ENCODE measurements at places on chromosomes 13 and 19.

GRCh38 chr19:52453324-52454094 lies at the start of gene ZNF578:
TSS of gene ZNF578 (plus strand) at chr19:52453553. CDS start at chr19:52501846, 48,293 bp downstream.
- DNase-seq: peak; percentile 92

DNA sequence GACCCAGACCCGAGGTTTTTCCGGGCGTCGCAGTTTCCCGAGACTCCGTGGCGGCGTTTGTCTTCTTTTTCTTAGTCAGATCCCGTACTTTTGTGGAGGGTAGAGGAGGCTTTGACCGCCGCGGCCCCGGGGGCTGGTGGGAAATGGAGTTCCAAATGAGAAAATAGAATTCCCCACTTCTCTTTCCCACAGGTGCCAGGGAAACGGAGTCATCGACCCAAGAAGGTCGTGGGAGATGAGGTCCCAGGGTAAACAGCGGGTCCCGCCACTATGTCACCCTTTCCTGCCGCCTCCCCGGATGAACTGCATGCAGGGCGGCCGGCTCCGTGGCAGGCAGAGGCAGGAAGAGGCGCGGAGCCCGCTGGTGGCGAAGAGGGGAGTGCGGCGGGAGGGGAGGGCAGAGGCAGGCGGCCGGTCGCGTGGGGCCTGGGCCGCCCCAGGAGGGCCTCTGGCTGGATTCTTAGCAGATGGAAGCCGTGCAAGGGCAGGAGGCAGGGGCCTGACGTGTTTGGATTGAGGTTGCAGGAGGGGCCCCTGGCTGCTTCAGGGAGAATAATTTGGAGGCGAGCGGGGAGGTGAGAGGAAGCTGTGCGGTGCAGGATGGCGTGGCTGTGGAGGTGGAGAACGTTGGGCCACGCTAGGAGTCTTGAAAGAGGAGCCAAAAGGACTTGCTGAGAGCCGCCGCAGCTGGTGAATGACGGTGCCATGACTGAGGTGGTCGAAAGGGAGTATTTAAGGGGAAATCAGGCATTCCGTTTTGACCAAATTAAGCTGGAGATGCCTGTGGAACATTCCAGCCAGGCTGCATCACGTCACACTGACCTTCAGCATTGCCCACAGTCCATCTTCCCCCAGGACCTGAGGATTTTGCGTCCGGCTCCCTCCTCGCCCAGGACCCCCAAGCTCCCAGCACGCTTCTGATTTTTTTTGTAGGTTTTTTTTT lies 11.7 kb downstream of the CYTH2 start:
- DNase-seq: no peak

GRCh38 chr13:47337781-47338507 lies 441.1 kb upstream of the HTR2A start:
- DNase-seq: no peak

DNA sequence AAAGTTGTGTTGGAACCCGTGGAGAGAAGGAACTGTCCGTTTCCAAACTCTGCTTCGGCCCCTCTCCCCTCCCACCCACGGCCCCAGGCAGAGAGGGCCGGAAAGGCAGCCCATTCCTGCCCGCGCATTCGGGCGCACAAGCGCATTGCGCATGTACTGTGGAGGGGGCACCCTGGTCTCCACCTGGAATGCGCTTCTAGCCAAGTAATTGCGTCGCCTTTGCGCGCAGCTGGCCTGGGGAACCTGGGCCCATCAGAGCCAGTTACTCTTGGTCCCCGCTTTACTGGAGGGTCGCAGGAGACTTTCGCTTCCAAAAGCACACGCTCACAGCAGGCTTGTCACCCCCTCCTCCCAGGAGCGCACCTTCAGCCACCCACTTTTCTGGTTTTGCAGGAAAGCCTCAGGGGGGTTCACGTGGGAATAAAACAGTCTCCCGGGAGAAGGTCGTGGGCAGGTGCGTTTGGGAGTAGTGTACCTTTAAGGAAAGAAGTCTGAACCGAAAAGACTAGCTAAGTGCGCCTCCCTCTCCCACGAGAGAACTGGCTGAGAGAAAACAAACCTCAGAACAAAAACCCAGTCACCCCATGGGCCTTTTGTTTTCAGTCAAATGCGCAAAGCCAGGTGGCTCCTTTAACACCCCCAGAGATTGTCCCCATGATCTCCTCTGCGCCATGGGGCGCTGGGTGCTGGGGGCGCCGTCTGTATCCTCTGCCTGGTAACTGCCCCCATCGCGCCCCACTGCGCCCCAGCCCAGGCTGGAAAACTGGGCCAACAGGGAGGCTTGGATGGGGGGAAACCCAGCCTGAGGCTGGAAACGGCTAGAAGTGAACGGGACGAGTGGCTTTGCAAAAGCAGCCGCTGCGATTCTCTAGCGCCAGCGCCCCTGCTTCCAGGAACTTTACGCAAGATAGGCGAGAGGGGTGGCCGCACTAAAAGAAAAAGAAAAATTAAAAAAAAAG lies 28.5 kb downstream of the GSX1 start:
- DNase-seq: no peak

DNA sequence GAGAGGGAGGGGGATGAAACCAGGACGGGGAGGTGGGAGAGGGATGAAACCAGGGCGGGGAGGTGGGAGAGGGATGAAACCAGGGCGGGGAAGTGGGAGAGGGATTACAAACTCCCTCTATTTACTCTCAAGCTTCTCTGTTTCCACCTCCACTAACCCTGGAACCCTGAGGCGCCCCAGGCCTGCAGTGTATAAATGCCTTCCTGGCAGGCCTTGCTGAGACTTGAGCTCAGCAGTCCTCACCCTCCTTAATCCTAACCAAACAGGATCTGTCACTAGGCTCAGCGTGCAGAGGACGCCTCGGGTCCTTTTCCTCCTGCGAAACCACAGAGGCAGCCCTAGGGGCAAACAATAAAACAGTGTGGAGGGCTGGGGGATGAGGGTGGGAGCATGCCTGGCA lies 32.1 kb upstream of the OR1M1 start:
- DNase-seq: peak; percentile 56

- no peak for DNase-seq
These were observed 14.1 kb downstream of the EFNA2 start for GRCh38 chr19:1299801-1300200.

- DNase-seq: peak; percentile 95
These were observed 33.6 kb downstream of the ZNF383 start for GRCh38 chr19:37251308-37252229.

- no peak for DNase-seq
These were observed 1917.4 kb downstream of the OLFM4 start for GRCh38 chr13:54945973-54946372.

GRCh38 chr13:96968027-96968426 lies 26.2 kb downstream of the OXGR1 start:
- DNase-seq: no peak

- DNase-seq: no peak
These were observed 15.3 kb upstream of the GPR183 start for GRCh38 chr13:99322297-99323103.

DNA sequence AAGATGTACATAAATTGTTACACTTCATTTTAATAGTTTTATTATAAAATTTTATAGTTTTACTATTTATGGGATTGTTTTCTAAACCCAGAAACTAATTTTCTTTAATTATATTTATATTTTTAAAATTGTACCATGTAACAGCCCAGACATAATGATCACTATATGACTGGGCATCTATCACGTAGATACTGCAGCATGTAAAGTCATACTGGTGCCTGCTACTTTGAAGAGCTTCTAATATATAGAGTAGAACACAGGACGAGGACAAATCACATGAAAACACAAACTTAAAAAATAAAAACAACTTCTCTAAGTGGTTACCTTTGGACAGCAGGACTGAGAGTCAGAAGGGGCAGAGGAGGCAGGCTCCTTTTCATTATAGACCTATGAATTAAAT lies 5.3 kb downstream of the ELF1 start:
- no peak for DNase-seq

DNA sequence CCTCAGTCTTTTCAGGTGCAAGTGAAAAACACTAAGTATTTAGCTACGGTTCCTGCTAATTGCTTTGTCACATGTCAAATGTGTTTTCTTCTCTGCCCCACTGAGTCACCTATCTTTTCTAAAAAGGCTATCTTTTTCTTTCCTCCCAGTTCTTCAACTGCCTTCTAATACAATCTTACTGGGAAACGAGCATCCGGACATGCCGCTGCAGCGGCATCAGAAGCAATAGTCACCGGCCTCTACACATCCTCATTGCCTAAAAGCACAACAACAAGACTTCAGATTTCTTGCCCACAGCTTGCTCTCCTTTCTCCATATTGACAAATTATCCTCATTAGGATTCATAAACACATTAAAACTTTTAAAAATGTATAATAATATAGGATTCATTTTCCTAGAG lies 1.2 kb downstream of the PCDH9 start:
- DNase-seq: no peak

DNA sequence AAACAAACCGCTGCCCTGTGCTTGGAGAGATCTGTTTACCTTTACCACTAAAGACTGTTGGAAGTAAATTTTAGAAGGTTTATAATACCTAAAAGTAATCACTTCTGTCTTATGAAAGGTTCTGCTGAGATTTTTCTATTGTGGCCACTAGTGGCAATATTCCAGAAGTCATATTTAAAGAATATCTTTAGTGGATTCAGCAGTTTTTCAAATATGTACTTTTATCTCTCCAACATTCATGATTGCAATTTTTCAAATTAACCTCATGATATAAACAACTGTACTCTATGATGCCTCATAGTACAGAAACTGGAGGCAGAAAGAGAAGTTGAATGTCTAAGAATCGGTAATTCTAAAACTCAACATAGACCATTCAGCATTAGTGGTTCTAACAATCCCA lies 53.2 kb upstream of the USPL1 start:
- no peak for DNase-seq

GRCh38 chr13:30727491-30728355 lies 7.6 kb upstream of the ALOX5AP start:
- DNase-seq: no peak

DNA sequence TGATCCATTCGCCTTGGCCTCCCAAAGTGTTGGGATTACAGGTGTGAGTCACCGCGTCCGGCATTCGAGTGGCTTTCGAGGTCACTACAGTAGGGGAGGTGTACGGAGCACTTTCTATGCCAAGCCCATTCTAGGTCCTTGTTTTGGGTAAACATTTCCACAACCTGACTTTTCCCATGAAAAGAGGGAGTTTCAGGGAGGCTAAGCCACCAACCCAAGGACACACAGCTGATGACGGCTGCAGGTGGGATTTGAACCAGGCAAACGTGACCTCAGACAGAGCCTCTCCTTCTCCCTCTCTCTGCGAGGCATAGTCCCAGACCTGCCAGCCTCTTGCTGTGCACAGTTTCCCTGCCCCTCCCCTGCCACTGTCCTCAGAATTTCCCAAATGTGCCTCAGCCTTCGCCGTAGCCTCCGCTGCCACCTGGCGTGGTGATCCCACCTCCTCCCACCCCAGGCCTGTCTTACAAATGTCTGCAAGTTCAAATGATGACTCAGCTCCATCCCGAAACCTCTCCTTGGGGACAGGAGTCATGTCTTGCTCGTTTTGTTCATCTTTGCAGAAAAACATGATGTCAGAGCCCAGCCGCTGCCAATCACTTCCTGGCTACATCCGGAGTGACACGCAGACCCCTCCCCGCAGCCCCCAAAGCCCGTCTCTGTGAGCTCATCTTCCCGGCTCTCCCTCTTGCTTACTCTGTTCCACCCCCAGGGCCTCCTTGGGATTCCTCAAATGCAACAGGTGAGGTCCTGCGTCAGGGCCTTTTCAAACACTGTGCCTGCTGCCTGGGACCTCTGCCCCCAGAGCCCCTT lies 6.6 kb upstream of the GADD45B start:
- no peak for DNase-seq

DNA sequence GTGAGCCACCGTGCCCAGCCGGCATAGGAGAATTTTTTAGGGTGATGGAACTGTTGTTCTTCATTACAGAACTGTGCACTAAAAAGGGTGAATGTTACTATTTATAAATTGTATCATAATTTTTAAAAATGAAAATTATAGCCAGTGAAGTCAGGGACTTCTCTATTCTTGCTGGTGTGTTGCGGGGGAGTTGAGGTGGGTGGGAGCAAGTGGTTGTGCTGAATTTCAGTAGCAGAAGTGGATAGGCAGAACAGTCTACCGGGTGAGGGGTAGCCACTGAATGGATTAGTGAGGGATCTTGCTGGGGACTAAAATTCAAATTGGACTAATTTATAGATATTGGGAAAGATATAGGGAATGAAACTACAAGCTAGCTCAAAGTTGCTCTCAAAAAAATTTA lies 74.0 kb downstream of the CAB39L start:
- no peak for DNase-seq

DNA sequence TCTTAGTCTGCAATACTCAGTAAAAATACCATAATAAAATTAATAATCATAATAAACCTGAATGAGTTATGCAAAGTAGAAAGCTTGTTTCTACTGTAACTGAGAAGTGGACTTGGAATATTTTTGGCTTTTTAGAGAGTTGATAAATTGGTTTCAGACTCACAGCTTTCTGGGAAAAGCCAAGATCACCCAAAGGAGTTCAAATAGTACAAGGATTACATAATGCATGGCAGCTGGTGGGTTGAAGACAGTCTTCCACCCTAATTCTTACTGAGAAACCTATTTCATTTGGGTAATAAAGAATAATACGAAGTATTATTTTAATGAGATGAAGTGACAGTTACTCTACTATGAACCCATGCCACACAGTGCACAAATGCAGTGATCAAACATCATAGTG lies 139.4 kb upstream of the KLF12 start:
- DNase-seq: no peak

- no peak for DNase-seq
These were observed 15.1 kb downstream of the TM6SF2 start for GRCh38 chr19:19257836-19258588.

- DNase-seq: no peak
These were observed 2.7 kb upstream of the MISP start for GRCh38 chr19:748274-748598.

- DNase-seq: no peak
These were observed 11.8 kb downstream of the NLRP12 start for GRCh38 chr19:53812335-53812734.
